ENCODE measurements at places on chromosomes 5 and 9.

DNA sequence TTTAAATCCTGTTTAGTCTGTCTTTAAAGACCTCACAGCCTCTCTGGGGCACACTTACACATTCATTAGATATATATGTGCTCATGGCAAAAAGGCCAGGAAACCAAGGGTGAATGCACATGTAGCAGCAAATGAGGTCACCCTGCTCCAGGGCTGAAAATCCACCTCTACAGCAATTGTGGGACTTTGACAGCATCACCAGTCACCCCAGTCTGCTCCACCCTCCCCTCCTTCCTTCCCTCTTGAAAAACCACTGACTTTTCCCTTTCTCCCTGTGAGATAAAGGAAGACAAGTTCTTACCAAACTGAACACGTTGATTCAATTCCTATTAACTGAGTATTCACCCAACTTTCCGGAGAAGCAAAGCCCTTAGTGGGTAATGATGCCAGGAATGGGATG is 15.2 kb upstream of the SH3RF2 start:
- ATAC-seq: no peak

- no peak for ATAC-seq
Measured at GRCh38 chr5:136028090-136028489, 698 bp upstream of the TGFBI start.

GRCh38 chr5:24073107-24073506 is 565.7 kb downstream of the PRDM9 start:
- ATAC-seq: no peak

DNA sequence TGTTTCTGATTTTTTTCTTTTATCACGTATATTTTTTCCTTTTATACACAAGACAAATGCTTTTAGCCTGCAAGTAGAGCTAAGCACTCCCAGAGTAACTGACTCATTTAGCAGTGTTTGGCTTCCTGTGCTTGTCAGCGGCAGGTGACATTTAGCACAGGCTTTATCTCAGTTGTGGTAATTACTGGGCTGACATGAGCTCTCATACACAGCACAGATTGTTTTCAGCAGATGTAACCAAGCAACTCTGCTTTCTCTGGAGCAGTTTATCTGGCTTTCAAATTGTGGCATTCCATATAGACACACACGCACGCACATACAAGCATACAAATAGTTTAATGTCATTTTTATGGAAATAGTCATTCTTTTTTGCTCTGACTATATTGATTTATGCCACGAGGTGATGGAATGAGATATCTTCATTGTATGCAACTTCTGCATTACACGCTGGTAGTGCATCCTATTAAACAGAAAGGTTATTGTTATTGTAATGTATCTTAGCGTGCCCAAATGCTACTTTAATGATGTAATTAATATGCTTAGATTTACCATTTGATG is 379.0 kb upstream of the GRAMD2B start:
- ATAC-seq: no peak

- ATAC-seq: no peak
Measured at GRCh38 chr5:28249771-28250415, 1211.5 kb upstream of the CDH9 start.
